Right atrium auricular region (tissue), 2 donors: ENCODE measurements at places on chromosomes 13 and 19. TPM values are rescaled to one million over a fixed set of nuclear protein-coding genes. Genes with fewer than 3 reads are reported as not detected.
A peak's percentile ranks its signal among the peaks of the same experiment; 100 is the strongest.

DNA sequence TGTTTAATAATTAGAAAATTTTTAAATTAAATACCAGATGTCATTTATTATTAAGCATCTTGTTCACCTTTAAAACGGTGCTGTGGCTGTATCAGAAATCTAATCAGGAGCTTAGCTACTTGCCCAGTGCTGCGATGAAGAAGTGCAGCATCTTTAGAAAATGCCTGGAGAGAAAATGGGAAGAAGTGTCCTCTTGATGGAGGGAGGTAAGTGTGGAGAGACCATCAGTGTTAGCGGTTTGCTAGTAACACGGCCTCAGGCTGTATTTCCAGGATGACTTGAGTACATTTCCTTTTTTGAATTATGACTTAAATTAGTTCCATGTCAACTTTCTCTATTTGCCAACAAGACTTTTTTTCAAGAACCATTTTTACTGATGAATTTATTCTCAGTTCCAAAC is 74.1 kb downstream of the SHISA2 start:
- no peak overlapping the region for H3K27ac ChIP-seq
- DNase-seq, result no peak
- H3K36me3 ChIP-seq, result no peaks in the 10 kb centered on the region
- no peak overlapping the region for H3K4me3 ChIP-seq
- no peaks in the 10 kb centered on the region for H3K4me1 ChIP-seq

DNA sequence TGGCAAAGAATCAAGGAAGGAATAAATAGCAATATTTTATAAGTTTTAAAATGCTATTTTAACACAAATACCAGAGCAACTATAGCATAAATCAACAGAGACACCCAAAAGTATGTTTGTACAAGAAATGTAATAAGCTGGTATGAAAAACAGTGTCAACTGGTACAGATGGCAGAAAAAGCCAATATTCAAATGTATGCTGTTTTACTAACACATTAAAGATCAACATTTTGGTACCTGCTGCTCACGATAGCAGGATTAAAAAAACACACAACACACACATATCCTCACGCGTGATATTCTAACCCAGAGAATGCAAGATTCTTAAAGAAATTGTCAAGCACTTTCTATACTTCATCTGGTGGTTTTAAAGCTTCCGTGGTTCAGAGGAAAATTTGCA is 48.1 kb upstream of the C19orf12 start:
- DNase-seq, result no peak
- no peaks in the 10 kb centered on the region for H3K36me3 ChIP-seq
- no peak overlapping the region for H3K4me3 ChIP-seq
- no peaks in the 10 kb centered on the region for H3K4me1 ChIP-seq
- no peaks in the 10 kb centered on the region for H3K27me3 ChIP-seq

PSG1 gene
- not detected for total RNA-seq

DNA sequence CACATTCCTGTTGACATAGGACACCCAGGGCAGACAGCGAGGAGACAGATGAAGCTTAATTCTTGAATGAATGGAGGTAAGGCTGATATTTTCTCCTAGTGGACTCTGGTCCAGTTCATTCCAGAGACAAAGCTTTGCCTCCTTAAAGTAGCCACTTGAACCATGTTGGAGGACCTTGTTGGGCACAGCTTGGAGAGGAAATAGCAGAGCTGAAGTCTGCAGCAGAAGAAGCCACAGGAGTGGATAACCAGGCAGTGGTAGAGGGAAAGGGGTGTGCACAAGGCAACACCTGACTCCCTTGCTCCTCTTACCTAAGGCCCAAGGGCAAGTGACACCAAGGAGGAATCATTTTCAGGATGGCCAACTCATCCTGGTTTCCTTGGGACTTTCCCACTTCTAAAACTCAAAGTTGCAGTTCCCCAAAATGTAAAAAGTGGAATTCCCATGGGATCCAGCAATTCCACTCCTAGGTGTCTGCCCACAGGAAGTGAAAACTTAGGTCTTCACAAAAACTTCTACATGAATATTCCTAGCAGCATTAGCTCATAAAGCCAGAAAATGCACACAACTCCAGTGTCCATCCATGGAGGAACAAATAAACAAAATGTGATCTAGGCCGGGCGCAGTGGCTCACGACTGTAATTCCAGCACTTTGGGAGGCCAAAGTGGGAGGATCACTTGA is 6.6 kb upstream of the RFX2 start:
- H3K36me3 ChIP-seq, result no peaks in the 10 kb centered on the region
- H3K4me1 ChIP-seq, result no peaks in the 10 kb centered on the region
- no peak overlapping the region for H3K27ac ChIP-seq
- DNase-seq, result no peak
- H3K27me3 ChIP-seq, result no peaks in the 10 kb centered on the region
- H3K4me3 ChIP-seq, result no peak overlapping the region

RNU6-9 gene
- not detected for total RNA-seq

SMIM44 gene
- total RNA-seq, result not detected

OR7C1 gene
- not detected for total RNA-seq

DNA sequence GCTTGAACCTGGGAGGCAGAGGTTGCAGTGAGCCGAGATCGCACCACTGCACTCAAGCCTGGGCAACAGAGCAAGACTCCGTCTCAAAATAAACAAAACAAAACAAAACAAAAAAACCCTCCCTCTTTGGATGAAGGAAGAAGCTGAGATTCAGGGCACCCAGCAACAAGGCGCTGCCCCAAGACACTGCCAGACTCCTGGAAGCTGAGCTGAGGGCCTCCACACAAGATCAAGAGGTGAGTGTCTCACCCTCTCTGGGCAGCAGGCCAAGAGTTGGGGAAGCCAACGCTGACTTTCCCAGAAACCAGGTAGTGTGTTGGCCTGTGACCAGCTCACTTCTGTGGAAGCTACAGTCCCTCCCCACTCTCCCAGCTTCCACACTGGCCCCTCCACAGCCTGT is 3.7 kb upstream of the TYROBP start:
- DNase-seq, result no peak
- no peaks in the 10 kb centered on the region for H3K27me3 ChIP-seq
- H3K4me1 ChIP-seq, result no peaks in the 10 kb centered on the region
- H3K4me3 ChIP-seq, result no peak overlapping the region

- no peak for DNase-seq
- no peaks in the 10 kb centered on the region for H3K36me3 ChIP-seq
- H3K4me3 ChIP-seq, result no peak overlapping the region
- no peak overlapping the region for H3K27ac ChIP-seq
These were observed 24.5 kb upstream of the CXCL17 start for GRCh38 chr19:42467183-42467760.

DNA sequence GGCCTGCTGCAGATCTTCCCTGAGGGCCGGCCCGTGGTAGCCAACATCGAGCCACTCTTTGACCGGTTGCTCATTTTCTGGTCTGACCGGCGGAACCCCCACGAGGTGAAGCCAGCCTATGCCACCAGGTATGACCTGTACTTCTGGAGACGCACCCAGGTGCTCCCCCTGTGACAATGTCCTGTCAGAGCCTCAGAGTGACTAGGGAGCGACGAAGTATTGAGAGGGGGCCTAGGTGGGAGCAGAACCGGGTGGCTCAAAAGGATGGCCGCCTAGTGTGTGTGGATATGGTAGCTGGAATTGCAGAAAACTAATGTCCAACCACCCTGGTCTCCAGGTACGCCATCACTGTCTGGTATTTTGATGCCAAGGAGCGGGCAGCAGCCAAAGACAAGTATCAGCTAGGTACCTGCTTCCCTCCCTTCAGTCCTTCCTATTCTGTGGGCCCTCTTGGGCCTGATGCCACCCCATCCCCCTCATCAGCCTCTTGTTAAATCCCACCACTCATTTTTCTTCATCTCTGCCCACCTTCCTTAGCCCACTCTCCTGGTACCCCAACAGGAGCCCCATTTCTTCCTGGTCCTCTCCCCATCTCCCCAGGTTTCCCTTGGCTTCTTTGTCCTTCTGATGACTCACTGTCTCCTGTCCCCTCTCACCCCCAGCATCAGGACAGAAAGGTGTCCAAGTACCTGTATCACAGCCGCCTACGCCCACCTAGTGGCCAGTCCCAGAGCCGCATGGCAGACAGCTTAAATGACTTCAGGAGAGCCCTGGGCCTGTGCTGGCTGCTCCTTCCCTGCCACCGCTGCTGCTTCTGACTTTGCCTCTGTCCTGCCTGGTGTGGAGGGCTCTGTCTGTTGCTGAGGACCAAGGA is 8.4 kb downstream of the EGLN2 start:
- H3K27me3 ChIP-seq, result no peaks in the 10 kb centered on the region
- H3K36me3 ChIP-seq, result peaks cover 32% of the 10 kb centered on the region
- no peak for DNase-seq
- H3K4me3 ChIP-seq, result no peak overlapping the region
- H3K4me1 ChIP-seq, result peaks cover 90% of the 10 kb centered on the region

- no peak overlapping the region for H3K4me3 ChIP-seq
- H3K27me3 ChIP-seq, result no peaks in the 10 kb centered on the region
- H3K27ac ChIP-seq, result no peak overlapping the region
- no peaks in the 10 kb centered on the region for H3K36me3 ChIP-seq
- DNase-seq, result no peak
These were observed 434.0 kb downstream of the FOXO1 start for GRCh38 chr13:40232311-40233040.

- DNase-seq, result no peak
- no peaks in the 10 kb centered on the region for H3K27me3 ChIP-seq
- no peak overlapping the region for H3K4me3 ChIP-seq
- no peak overlapping the region for H3K27ac ChIP-seq
- peaks cover 8% of the 10 kb centered on the region for H3K36me3 ChIP-seq
These were observed 34.9 kb downstream of the N4BP2L2 start for GRCh38 chr13:32503727-32504126.

SLC25A30 gene
- 32.6 TPM for total RNA-seq

DNA sequence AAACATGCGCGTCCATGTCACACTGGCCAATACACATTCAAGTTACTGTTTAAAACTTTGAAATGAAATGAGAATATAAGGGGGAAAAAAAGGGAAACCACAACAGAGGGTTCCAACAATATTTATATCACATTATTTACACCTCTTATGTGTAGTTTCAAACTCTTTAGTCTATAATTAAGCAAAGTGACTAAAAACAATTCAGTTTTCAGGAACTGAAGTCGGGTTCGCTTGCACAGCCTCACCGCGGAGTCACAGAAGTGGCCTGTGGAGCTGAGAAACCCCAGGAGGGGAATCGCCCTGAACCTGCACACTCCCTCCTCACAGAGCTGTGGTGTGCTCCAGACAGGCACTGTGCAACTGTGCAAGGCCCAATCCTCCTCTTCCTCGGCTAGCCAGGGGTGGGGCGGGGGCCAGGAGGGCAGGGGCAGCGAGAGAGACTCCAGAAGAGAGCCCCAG is 75.9 kb downstream of the STK24 start:
- no peak overlapping the region for H3K27ac ChIP-seq
- H3K36me3 ChIP-seq, result peaks cover 6% of the 10 kb centered on the region
- H3K4me3 ChIP-seq, result no peak overlapping the region
- no peak for DNase-seq

DNA sequence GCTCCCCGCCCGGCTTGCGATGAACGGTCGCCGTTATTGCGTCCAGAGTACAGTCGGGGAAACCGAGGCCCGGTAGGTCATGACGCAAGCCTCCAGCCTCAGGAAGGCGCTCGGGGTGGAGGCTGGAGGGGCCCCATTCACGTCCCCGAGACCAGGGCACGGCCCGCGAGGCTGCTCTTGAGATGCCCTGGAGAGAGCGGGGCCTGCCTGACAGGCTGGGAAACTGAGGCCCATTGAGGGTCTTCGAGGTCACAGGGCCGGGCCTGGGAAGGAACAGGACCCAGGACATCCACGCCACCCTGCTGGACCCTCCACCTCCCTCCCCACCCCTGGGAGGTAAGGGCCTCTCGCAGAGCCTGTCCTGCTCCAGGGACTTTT is 367 bp downstream of the NDUFS7 start:
- no peaks in the 10 kb centered on the region for H3K4me1 ChIP-seq
- peak overlapping the region; percentile 96 for H3K27ac ChIP-seq
- no peak for DNase-seq
- no peaks in the 10 kb centered on the region for H3K27me3 ChIP-seq
- peaks cover 8% of the 10 kb centered on the region for H3K36me3 ChIP-seq
- H3K4me3 ChIP-seq, result peak overlapping the region; percentile 100
